ENCODE measurements at places on chromosomes 5 and 9.
A peak's percentile ranks its signal among the peaks of the same experiment; 100 is the strongest.

- peak; percentile 57 for DNase-seq
These were observed 8.0 kb downstream of the NTNG2 start for GRCh38 chr9:132169672-132170392.

GRCh38 chr5:115470921-115471320 lies 73.7 kb downstream of the FEM1C start:
- DNase-seq = no peak

- DNase-seq = no peak
These were observed 35.5 kb downstream of the GADD45G start for GRCh38 chr9:89640361-89640760.

GRCh38 chr9:73573235-73573634 lies 421.6 kb downstream of the ANXA1 start:
- DNase-seq = no peak

DNA sequence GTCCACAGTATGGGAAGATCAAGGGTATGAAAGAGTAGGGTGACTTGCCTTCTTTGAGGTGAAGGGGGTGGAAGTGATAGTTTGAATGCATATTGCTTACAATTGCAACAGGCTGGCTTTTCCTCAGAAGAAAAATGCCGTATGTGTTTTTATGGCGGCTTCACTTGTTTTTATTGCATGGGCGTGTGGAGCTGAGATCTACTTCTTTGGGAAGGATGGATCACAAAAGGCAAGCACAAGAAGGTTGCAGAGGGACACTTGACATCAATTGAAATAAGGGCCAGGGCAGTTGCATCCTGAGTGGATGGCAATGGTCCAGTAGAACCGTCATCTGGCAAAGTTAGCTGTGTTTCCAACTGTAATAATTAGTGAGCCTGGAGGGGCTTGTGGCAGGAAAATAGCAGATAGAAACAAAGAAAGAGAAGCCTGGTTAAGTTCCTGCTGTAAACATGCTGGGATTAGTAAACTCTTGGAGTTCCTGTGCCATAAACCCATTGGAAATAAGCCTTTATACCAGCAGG lies 138.4 kb downstream of the NTRK2 start:
- no peak for DNase-seq

DNA sequence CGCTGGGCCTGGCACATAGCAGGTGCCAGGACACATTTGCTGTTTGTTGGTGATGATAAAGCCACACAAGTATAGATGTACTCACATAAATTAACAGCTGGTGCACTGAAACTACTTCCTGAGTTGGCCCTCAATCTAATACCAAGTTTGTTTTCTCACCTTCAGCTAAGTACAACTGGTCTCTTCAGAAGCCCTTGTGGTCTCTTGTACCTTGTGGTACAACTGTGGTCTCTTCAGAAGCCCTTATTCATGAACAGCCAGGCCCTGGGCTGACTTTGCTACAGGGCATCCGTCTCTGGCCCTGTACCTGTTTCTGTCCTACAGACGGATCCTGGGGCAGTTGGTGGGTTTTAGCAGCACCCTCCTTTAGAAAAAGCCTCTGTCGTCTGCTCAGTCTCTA lies 81.5 kb downstream of the DAB2IP start:
- DNase-seq = no peak

- DNase-seq = no peak
These were observed 10.4 kb downstream of the CCL28 start for GRCh38 chr5:43401827-43402226.

DNA sequence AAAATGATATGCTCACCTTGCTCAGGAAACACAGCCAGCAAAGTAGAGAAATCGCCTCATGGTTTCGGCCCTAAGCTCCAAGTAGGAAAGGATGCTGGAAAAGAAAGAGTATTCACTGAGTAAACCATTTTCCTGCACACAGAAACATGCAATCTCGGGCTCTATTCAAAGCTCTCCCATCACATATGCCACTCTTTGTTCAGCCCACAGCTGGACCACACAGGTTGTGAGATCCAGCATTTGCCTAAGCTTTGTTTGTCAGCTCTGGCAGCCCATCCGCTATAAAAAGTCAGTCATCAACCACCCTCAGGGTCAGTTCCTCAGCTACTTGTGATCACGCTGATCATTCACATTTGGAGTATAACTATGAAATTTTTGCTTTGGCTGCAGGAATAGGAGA lies 96.5 kb upstream of the SMARCA2 start:
- DNase-seq = no peak

DNA sequence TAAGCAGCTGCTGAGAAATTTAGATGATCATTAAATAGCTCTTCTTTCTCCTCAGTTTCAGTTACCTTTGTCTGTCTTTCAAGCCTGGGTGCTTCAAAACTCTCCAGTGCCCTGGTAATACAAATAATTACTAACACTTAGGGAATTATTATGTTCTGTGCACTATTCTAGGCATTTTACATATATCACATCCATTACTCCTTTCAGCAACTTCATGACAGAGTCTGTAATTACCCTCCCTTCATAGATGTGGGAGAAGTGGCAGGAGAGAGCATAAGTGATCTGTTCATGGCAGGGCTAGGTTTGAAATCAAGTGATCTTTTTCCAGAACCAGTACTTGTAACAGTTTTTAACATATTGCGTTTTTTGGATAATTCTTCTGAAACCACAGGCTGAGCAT lies 32.0 kb downstream of the MAN2A1 start:
- no peak for DNase-seq

- DNase-seq = no peak
These were observed 15.9 kb downstream of the P4HA2 start for GRCh38 chr5:132211787-132212186.

DNA sequence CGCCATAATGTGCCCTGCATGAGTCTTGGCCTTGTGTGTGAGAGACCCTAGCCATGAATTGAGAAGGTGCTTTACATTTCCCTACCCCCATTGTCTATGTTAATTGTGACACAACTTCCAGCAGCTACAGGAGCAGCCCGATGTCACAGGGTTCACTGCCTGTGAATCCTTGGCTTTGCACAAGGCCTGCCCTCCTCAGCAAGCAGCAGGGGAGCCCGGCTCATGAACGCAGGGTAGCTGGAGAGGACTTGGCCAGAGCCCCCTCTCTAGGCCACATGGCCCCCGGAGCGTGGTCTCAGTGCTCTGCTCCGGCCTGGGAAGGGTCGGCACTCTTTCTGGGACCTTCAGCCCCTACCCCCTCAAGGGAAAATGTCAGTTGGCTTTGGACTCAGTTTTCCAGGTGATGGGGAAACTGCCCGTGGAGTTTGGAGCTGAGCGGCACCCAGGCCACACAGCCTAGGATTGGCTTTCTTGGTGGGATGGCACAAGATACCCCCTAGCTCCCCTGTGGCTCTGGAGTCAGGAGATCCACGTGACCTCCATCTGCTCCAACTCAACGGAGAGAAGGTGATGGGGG lies 160.8 kb downstream of the DAB2IP start:
- no peak for DNase-seq

- no peak for DNase-seq
These were observed 40.2 kb upstream of the RAB3C start for GRCh38 chr5:58542709-58543108.

DNA sequence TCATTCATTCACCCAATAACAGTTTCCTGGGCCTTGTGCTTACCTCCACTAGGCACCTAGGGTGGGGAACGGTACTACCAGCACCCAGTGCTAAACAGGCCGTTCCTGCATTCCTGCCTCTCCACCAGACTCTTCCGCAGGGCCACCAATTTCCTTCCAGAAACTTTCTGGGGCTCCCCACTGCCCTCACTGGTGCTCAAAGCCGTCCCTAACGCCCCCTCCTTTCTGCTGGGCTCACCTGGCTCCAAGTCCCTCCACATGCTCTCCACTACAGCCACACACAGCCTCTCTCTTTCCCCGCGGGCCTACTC lies 1.4 kb downstream of the PHF19 start:
- no peak for DNase-seq

- no peak for DNase-seq
These were observed 174.8 kb downstream of the OLFM1 start for GRCh38 chr9:135262248-135262647.
